AG04450 (cell line): ENCODE measurements at places on chromosomes 2 and 18.

- DNase-seq = no peak
These were observed 819.4 kb downstream of the LRP1B start for GRCh38 chr2:141311430-141311829.

GRCh38 chr18:79882522-79883241 lies 68.8 kb downstream of the SLC66A2 start:
- no peak for DNase-seq

DNA sequence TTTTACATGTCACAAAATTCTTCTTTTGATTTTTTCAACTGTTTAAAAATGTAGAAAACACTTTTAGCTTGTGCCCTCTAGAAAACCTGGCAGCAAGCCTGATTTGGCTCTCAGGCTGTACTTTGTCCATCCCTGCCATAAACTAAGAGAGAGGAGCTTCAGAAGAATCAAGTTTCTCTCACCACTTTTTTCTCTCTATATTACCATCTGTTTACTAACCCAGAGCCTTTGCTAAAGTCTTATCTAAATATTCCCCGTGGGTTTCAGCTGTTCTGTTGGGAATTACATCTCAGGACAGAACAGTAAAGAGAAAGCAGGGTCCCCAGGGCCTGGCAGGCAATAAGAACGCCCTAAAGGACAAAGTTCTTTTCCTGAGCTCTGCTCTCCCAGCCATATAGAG lies 409.1 kb upstream of the CRIM1 start:
- DNase-seq = no peak

DNA sequence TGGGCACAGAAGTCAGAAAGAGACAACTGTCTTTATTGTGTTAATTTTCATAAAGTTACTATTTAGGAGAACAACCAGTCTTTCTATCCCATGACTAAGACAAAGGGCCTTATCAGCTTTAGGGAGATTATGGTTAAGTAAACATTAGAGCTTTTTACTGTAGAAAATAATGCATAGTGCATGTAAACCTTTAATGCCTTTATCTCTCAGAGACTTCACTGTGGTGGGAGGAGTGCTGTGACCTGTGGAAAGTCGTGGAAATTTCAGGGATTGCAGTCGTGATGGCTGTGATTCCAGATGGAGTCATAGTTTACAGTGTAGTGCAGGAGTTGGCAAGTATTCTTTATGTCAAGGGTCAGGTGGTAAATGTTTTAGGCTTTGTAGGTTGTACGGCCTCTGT lies 15.8 kb downstream of the ZNF236 start:
- no peak for DNase-seq

- DNase-seq = no peak
These were observed 215.9 kb downstream of the SEPTIN10 start for GRCh38 chr2:109397893-109398292.

GRCh38 chr18:22559414-22560274 lies 141.9 kb upstream of the CTAGE1 start:
- no peak for DNase-seq

DNA sequence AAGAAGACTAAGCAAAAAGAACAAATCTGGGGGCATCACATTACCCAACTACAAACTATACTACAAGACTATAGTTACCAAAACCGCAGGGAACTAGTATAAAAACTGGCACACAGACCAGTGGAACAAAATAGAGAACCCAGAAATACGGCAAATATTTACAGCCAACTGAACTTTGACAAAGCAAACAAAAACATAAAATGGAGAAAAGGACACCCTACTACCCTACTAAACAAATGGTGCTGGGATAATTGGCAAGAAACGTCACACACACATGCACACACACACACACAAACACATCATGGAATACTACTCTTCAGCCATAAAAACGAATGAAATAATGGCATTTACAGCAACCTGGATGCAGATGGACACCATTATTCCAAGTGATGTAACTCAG lies 53.3 kb downstream of the SESTD1 start:
- DNase-seq = no peak

GRCh38 chr2:161250864-161251436 lies 57.3 kb upstream of the PSMD14 start:
- DNase-seq = no peak

GRCh38 chr2:16224298-16225045 lies 284.1 kb downstream of the MYCN start:
- DNase-seq = no peak

GRCh38 chr2:154400563-154401290 lies 297.8 kb upstream of the KCNJ3 start:
- DNase-seq = no peak

- DNase-seq = no peak
These were observed 1134.2 kb upstream of the ZEB2 start for GRCh38 chr2:145654156-145654555.

GRCh38 chr18:31649978-31650719 lies 34.2 kb downstream of the B4GALT6 start:
- DNase-seq = no peak

GRCh38 chr2:64250751-64251423 lies 106.7 kb upstream of the PELI1 start:
- DNase-seq = no peak

DNA sequence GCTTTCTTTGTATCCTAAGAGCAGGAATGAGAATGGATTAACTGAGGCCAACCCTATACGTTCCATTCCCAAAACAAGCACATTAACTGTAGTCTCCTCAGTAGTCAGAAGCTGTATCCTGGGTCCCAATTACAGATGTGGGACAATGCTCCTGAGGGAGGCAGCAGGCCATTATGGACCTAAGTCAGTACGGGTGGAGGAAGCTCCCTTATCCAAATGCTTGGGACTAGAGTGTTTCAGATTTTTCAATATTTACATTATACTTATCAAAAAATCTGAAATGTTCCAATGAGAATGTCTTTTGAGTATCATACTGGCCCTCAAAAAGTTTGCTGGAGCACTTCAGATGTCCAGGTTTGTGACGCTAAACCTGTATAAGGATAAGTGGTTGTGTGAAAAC lies 90.1 kb downstream of the PRELID3A start:
- DNase-seq = no peak

GRCh38 chr2:152466041-152466440 lies 131.1 kb downstream of the FMNL2 start:
- DNase-seq = no peak
